ENCODE measurements at places on chromosomes 1 and 21.
A peak's percentile ranks its signal among the peaks of the same experiment; 100 is the strongest.

- no peak for DNase-seq
Observed at GRCh38 chr21:41433566-41433965, 7.5 kb downstream of the MX1 start.

DNA sequence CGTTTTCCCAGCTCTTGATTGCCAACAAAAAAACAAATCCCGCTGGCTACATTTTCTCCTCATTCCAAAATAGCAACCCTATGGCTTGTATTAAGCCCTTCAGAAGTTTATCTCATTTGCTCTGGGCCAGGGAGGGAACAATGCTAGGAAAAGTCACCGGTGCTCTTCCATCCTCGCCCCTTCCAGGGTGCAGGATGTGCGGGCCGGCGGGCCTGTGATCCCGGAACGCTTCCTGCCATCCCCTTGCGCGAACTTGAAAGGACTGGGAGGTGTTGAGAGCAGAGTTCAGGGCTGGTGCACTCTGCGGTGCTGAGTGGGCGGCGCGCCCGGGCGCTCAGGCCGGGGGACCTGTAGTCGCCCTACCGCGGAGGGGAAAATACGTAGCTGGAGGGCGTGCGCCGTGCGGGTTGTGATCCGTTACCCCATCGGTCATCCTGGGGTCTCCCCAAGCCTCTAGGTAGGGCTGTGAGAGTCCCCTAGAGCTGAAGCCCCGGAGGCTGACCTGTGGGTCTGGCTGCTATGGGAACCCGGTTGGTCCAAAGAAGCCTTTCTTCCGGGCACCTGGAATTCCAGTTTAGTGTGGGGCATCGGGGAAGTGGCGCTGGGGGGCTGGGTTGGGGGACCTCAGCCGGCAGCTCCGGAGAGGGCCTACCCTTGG lies 13.1 kb downstream of the NR5A2 start:
- DNase-seq = no peak

- DNase-seq = no peak
Observed at GRCh38 chr1:172537827-172538391, 5.0 kb downstream of the SUCO start.

- no peak for DNase-seq
Observed at GRCh38 chr1:15680131-15680530, 4.0 kb upstream of the PLEKHM2 start.

DNA sequence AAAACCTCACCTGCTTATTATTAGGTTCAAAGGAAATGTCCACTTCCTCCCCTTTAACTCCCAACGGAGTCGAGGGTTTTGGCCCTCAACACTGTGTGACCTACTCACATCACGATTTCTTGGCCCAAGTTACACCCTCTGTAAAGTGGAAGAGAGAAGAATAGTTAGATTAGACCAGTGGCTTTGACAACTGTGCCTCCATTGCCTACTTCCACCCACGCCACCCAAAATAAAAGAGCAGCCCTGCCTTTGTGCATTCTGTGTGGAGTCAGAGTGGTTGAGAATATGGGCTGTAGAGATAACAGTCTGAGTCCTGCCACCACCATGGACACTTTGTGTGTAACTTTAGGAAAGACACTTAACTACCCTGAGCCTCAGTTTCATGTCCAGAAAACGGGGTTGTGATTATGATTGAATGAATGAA lies 4.1 kb upstream of the HDGF start:
- no peak for DNase-seq

DNA sequence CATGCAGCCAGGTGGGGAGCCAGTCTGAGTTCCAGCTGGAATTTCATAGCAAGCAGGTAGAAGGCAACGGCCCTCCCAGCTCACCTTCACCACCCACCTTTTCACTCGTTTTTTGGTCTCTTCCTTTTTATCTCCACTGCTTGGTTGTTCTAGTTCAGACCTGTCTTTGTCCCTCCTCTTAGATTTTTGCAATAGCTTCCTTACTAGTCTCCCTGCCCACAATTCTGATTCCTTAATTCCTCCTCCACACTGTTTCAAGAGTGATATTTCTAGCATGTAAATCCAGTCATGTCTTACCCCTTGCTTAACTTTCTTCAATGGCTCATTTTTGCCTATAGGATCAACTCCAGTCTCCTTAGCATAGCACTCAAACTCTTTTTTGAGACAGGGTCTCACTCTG lies 119.6 kb downstream of the TMEM53 start:
- DNase-seq = no peak

GRCh38 chr1:37930246-37931101 lies 16.4 kb downstream of the INPP5B start:
- peak; percentile 26 for DNase-seq

DNA sequence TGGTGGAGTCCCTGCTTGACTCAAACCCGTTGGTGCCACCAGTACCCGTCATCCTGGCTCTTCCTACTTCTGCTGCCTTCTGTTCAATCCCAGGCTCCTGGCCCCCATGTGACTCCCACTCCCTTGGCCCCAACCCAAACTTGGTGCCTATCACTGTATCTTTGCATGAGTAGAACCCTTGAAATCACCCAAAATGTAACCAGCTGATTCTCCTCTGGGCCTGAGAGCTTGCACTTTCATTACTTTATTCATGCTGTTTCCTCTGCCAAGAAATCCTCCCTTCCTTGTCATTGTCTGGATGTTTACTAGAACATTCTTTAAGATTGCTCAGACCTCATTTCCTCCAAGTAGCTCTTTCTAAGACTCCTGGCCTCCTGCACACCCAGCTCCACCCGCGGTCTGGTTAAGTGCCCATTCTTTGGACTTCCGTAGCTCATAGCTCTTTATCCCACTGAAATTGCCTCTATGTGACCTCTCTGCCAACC lies 15.7 kb downstream of the PTAFR start:
- no peak for DNase-seq

GRCh38 chr21:39675993-39676661 lies 63.4 kb downstream of the B3GALT5 start:
- no peak for DNase-seq

DNA sequence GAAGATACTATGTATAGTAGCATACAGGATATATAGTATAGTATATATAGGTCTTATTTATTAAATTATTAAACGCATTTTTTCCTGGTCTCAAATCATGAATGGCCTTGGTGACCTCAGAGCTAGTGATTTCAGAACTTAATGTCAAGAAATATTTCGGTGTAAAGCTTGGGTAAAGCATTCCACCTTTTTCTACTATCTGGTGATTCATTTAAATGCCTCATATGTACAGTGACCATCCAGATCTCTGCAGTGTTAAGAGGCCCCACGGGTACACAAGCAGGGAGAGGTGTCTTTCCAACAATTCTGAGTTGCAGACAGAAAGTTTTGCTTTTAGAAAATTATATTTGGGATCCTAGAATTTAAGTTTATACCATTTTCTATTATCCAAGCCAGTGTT lies 626.5 kb downstream of the PTPRC start:
- DNase-seq = no peak

- DNase-seq = no peak
Observed at GRCh38 chr1:150695561-150695960, 1.4 kb downstream of the GOLPH3L start.

GRCh38 chr21:44930543-44930981 lies 9.3 kb upstream of the SLX9 start:
- peak; percentile 52 for DNase-seq

DNA sequence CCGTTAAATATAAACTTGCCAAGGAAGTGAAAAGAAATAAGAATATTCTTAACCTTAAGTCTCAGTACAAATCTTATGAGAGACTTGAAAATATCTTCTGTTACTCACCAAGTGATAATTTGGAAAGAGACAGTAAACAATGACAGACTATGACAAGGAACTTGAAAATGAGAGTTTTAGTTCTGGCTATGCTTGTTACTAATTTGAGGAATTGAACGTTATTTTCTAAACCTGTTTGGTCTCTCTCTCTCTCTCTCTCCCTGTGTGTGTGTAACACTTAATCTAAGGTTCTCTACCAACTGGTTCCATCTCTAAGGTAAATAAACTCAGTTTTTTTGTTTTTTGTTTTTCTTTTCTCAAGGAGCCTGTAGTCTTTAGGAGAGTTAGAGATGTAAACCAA lies 161.8 kb downstream of the AMY1C start:
- DNase-seq = no peak

DNA sequence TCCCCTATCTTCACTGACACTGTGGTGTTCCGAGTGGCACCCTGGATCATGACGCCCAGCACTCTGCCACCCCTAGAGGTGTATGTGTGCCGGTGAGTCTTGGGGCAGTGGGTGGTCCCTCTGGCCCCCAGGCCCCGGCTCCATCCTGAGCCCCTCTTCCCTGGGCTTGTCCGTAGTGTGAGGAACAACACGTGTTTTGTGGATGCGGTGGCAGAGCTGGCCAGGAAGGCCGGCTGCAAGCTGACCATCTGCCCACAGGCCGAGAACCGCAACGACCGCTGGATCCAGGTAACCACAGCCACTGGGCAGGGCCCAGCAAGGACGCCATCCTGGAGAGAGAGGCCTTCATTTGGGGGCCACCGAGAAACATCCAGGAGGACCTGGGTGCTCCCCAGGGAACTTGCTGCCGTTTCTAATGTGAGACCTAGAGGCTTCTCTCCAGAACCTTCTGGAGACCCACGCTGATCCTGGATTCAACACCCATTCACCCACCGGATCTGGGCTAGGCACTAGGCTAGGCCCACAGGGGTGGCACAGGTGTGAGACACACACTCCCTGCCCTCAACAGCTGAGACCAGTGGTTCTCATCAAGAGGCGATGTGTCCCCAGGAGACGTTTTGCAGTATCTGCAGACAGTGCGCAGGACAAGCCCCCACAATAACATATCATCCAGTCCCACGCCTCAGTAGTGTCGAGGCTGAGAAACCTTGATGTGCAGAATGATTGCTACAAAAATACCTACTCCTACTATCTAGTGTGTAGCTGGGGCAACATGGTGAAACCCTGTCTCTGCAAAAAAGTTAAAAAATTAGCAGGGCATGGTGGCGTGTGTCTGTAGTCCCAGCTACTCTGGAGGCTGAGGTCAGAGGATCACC lies 22.2 kb downstream of the PADI3 start:
- no peak for DNase-seq

- no peak for DNase-seq
Observed at GRCh38 chr1:201167041-201167991, 13.0 kb upstream of the TMEM9 start.

DNA sequence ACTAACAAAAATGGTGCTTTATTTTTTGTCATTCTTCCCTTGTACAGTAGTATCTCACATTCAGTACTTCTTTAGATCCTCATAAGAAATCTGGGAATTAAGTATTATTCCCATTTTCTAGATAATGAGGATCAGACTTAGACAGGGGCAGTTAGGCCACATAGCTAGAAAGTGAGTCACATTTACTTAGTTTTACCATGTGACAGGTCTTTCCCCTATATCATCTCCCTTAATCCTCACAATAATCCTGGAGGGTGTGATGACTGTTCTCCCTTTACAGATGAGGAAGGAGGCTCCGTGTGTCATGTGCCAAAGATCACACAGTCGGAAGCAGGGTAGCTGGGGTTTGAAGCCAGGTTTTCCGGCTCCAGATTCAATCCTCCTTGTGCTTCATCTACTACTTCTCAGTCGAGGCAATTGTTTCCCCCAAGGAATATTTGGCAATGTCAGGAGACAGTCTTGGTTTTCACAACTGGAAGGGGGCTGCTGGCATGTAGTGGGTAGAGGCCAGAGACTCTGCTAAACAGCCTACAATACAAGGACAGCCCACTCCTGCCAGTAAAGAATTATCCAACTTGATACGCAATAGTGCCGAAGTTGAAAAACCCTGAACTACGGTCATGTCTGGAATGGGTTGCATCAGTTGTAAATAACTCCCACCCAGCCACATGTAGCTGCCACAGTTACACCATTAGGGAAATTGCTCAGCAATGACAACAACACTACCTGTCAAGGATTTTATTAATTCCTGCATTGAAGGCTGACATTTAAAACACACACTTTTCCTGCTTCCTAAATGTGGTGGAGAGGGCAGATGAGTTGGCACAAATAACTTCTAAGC lies 54.5 kb downstream of the C8B start:
- no peak for DNase-seq

GRCh38 chr1:148379170-148379500 lies 104.0 kb downstream of the PPIAL4G start:
- DNase-seq = no peak

GRCh38 chr1:239909898-239910297 lies 181.8 kb upstream of the FMN2 start:
- DNase-seq = no peak

DNA sequence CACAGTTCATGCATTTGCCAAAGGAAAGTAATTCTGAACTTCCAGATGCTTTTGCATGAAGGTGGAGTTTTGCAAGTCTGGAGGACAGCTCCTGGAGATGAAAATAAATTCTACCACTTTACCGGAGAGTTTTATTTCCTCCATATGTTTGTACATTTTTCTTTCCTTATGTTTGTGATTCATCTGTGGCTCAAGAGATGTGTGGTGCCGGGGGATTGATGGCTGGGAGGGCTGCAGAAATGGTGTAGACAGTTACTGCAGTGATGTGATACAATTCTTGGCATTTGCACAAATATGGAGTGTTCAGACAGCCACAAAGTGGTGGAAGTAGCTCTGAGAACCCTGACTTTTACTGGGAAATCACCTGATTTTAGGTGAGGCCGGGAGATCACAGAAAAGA lies 58.5 kb upstream of the ASB17 start:
- no peak for DNase-seq

DNA sequence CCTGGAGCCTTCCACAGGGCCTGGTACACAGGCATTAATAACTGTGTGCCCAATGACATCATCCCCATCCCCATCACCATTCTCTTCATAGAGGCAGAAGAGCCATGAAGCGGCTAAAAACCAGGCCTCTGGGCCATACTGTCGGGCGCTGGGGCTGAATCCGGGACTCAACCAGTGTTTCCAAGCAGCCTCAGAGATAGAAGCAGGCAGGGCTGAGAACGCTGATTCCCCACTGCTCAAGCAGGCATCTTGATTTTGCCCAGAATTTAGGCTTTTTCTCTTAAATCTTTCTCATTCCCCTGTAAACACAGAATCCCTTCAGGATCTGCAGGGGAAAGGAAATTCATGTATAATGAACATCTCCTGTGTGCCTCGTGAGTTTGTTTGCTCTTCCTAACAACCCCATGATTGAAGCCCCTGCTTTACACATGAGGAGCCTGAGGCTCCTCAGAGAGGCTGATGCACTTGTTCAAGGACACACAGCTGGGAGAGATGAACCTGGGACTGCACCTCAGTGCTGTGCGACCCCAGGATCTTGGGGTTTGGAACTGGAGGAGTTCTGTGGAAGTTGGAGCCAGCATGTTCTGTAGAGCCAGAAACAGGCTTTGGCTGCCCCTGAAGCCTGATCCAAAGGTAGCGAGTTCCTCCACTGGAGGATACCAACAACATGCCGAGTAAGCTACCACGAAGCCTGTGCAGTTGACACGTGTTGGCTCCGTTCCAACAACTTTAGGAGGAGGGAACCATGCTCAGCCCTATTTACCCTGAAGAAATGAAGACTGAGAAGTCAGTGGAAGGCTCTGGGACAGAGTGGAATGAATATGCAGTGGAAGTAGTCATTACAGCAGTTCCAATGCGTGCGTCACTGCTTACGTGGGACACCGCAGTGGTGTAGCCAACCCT lies 55.5 kb downstream of the EDN2 start:
- no peak for DNase-seq

- no peak for DNase-seq
Observed at GRCh38 chr1:216793973-216794372, 70.7 kb upstream of the ESRRG start.

- peak; percentile 83 for DNase-seq
Observed at GRCh38 chr1:228500901-228501871, 14.0 kb downstream of the RNF187 start.

Measured in stimulated activated CD4-positive, alpha-beta T cell treated with anti-CD3 and anti-CD28 coated beads, TNF-alpha, amount 100 ng/mL, for 4 hours (primary cell).